WTC11 (cell line): ENCODE measurements at places on chromosomes 1 and 21. TPM values are rescaled to one million over a fixed set of nuclear protein-coding genes. Genes with fewer than 3 reads are reported as not detected.

DNA sequence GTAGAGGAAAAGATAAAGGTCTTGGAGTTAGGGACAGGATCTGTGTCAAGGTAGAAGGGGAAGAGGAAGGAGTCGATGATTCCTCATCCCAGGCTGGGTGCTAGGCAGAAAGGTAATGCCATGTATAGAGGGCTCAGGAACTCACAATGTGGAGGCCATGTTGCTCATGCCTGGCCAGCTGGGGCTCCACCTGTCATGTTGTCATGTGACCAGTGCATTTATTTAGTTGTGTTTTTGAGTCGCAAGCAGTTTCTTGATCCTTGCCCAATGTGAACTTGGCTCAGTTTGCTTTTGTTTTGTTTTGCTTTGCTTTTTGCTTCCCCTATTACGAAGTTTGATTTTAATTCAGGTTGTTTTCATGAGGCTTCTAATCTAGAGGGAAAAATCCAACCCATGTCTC, 5.7 kb downstream of the CASQ2 start:
- H3K27me3 ChIP-seq: no peaks in the 10 kb centered on the region
- H3K4me1 ChIP-seq: peaks cover 13% of the 10 kb centered on the region
- no peak for DNase-seq
- H3K4me3 ChIP-seq: no peak overlapping the region

DNA sequence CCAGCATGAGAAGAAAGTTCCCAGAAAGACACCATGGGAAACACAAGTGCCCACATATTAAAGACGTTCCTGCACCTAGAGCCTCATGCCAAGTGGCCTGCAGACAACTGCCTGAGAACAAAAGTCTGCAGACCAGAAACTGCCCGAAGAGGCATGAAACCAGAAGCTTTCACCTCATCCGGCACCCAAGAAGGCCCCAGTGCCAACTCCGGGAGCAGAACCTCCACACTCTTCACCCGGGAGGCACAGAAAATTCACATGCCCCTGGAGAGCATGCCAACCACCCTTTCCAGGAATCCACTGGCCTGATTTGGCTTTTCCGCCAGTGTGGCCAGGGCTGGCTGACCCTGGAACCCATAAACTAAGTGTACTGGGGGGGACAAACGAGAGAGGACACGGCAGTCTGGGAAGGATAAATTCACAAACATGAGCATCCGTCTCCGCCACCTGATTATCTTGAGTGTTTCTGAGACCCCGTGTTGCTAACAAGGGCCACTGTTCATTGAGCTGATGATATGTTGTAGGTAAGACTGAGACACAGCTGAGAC, 6.8 kb downstream of the TFF2 start:
- H3K36me3 ChIP-seq: no peaks in the 10 kb centered on the region
- no peak overlapping the region for H3K27ac ChIP-seq
- H3K4me3 ChIP-seq: no peak overlapping the region
- DNase-seq: no peak
- no peaks in the 10 kb centered on the region for H3K27me3 ChIP-seq
- peaks cover 3% of the 10 kb centered on the region for H3K4me1 ChIP-seq

GRCh38 chr1:49251019-49251784, 474.5 kb upstream of the BEND5 start:
- DNase-seq: peak; percentile 16
- H3K4me3 ChIP-seq: no peak overlapping the region
- H3K27ac ChIP-seq: no peak overlapping the region
- H3K4me1 ChIP-seq: no peaks in the 10 kb centered on the region
- H3K36me3 ChIP-seq: peaks cover 41% of the 10 kb centered on the region

DNA sequence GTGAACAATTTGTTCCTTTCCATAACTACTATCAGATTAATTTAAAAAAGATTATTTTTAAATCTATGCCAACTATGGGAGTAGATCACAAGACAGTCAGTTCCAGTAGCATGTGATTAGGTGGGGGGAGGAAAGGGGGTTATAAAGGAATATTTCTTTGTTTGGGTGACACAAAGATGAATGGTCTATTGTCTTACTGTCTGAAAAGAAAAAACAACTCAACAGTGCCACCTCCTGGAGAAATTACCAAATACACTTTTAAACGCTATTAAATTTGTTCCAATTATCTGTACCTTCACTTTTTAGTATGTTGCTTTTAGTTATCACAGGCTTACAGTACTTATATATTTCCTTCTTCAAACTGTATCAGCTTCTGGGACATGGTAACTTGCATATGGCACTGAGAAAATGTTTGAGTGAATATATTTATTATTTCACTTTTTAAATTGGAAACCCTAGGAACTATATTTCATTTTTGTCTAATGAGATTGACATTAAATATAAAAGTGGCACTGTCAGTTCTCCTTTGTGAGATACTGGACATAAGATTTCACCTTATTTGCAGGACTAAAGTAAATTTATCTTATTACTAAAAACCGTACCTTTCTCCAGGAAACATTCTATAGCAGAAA, 1.7 kb upstream of the SORT1 start:
- H3K36me3 ChIP-seq: peaks cover 7% of the 10 kb centered on the region
- peak overlapping the region; percentile 97; the same call in 1 of the 2 replicates for H3K27ac ChIP-seq
- peak overlapping the region; percentile 82 for H3K4me3 ChIP-seq

SELP gene
- total RNA-seq: 0.17 TPM in 1 of 3 replicates, not detected in the others

TMCC2 gene
- 9.5 to 11.2 TPM (median 11.2 TPM) in 3 replicates for total RNA-seq

BSND gene
- total RNA-seq: 0.30 to 0.42 TPM (median 0.37 TPM) in 3 replicates
